ENCODE measurements at places on chromosomes 1 and 21.

GRCh38 chr1:15785683-15786082 is 21.8 kb downstream of the UQCRHL start:
- DNase-seq: no peak

- no peak for DNase-seq
Observed at GRCh38 chr21:33128538-33128937, 58.6 kb downstream of the OLIG1 start.

- no peak for DNase-seq
Observed at GRCh38 chr1:23533246-23534023, 2.4 kb upstream of the E2F2 start.

DNA sequence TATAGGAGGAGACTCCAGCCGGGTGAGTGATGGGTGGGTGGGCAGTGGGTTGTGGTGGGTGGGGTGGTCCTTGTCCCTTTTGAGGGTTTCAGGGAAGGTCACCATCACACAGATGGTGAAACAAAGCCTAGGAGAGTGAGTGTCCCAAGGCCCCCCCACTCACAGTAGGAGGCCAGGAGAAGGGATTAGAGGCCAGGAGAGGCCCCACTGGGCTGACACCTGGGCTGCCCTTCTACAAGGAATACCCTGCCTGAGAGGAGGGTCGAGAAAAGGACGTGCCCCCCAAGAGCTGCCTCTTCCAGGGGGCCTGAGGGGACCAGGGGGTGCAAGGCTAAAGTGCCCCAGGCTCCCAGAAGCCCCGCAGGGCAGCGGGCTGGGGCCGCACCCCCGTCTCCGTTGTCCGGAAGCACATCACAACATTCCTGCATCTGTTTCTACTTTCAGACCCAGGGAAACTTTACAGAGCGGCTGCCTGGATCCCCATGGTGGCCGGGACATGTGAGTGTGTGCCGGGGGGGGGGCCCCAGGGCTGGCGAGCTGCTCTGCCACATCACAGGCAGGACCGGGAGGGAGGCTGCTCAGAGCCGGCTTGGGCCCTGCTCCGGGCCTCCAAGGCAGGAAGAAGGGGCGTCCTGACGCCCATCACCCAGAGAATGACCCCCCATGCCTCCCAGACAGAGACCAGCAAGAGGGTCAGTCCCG is 68.2 kb downstream of the ARHGEF16 start:
- no peak for DNase-seq

- no peak for DNase-seq
Observed at GRCh38 chr1:149979972-149980540, 30.5 kb downstream of the OTUD7B start.

DNA sequence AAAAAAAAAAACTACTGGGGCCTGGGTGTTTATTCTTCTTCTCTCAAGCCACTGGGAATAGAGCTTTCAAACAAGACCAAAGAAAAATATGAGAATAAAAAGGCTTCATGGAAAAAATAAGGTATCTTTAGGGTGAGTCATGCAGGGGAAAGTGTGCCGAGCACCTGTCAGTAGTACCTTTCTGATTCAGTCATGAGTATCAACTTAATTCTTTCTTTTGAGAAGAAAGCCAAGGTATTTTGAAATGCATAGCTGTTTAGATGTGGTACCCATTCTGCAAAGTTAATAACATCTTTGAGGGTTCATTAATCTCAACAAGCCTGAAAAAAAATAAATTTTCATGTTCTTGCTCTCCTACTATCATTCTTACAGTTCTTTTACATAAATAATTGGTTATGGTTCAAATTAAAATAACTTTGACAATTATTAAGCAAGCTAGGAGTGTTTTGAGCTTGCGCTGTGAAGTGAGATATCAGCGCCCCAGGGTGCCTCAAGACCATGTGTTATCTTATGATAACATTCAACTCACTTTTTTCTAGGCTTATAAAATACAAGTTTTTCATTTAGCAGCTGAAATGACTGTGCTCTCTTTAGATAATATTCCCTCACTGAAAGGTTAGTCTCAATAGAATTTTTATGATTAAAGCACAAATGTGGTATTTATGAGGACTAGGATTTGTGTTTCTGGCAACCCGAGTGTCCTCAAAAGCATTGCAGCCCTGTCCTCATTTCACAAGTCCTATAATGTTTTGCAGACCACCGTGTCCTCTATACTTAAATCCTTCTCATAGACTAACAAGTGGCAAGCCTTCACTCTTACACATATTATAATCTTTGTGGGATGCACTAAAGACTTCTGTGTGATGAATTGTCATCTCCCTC is 138.6 kb downstream of the SLC44A5 start:
- DNase-seq: no peak

DNA sequence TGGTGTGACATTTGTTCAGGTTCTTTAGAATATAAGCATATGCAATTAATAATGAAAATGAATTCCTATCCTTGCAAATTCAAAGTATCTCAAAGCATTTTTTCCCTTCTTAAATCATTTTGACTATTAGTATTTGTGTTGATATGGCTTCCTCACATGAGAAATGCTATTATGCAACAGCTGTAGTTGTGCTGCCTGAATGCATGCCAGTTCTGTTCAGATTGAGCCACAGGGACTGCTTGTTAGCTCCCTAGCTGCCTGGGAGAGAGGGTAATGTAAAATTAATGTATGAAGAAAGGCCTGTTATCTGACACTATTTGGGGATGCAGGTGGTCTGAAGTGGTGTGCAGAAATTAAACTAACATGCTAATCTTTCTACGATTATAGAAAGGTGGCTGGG is 45.5 kb downstream of the CACHD1 start:
- DNase-seq: no peak

DNA sequence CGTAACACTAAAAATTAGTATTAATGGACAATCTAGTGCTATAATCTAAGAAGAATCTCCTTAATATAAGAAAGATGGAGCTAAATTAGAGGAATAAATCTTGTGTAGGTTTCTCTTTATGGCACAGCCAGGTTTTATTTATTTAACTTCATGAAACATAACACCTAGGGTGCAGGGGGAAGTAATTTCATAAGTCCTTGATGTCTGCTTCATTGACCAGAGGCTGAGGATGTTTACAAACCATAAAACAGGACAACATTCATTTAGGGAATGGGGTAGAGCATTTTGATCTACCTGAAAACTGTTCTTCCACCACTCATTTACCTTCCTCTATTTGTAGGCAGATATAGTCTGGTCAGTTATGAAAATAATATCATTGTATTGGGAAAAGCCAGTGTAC is 95.5 kb downstream of the NGF start:
- no peak for DNase-seq

GRCh38 chr1:21339356-21340229 is 49.3 kb upstream of the ECE1 start:
- no peak for DNase-seq

DNA sequence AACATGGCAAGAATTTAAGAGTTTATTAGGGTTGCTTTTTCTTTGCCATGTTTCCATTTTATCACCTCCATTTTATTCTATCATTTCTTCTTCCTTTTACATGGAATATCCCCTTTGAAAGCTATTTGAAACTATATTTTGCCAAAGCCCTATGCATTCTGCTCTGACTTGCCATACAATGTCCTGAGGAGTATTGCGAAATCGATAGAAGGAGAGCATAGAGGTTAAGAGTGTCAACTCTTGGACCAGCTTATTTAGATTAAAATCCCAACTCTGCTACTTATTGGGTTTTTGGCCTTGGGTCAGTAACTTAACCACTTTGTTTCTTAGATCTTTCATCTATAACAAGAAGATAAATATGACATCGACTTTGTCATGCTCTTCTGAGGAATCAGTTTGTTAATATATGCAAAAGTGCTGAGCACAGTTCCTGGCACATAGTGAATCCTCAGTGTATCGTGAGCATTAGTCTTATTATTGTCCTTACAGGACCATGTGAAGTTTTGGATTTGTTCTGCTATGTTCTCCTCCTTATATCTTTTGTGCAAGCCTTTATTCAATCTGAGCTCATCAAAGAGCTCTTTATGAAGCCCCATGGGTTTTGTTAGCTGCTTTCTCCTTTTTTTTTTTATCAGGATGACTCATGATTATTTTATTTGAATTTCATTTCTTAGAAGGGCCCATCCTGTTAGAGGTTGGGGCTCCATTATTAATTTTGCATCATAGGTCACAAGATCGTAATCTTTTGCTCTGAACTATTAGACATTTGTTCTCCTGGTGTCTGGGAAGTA is 17.6 kb downstream of the ACKR1 start:
- DNase-seq: no peak

- no peak for DNase-seq
Observed at GRCh38 chr1:51568231-51568935, 48.5 kb upstream of the OSBPL9 start.

- no peak for DNase-seq
Observed at GRCh38 chr21:38298832-38299231, 42.0 kb downstream of the KCNJ15 start.

- DNase-seq: no peak
Observed at GRCh38 chr1:166307261-166308188, 140.7 kb upstream of the FAM78B start.

Data from HEK293T (cell line).